ENCODE measurements at places on chromosomes 6 and 20.

DNA sequence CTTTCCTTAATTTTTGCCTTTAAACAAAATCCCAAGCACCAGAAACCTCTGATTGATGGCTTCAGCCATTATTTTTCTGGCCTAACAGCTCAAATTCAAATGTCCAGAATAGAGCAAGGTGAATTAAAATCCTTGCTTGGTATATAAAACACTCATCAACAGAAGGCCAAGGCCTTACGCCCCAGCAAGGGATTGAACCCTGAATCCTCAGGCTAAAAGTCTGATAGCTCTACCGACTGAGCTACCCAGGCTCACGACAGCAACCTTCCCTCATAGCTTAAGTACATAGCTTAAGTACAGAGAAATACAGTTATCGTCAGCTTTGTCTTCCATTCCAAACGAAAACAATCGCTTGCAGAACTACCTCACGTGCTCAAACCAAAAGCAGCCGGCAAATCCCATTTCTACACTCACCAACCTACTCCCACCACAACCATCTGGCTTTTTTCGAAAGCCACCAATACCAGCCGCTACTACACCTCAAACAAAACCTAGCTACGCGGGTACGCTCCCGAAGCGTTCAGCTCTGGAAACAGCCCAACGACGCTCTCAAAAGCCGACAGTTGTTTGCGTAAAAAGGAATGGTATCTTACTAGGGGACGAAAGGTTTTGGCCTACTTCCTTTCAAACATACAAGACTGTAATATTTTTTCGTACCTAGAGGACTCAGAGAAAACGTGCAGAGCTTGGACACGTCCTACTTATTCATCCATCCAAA lies 167.5 kb downstream of the GPX5 start:
- DNase-seq, result no peak

DNA sequence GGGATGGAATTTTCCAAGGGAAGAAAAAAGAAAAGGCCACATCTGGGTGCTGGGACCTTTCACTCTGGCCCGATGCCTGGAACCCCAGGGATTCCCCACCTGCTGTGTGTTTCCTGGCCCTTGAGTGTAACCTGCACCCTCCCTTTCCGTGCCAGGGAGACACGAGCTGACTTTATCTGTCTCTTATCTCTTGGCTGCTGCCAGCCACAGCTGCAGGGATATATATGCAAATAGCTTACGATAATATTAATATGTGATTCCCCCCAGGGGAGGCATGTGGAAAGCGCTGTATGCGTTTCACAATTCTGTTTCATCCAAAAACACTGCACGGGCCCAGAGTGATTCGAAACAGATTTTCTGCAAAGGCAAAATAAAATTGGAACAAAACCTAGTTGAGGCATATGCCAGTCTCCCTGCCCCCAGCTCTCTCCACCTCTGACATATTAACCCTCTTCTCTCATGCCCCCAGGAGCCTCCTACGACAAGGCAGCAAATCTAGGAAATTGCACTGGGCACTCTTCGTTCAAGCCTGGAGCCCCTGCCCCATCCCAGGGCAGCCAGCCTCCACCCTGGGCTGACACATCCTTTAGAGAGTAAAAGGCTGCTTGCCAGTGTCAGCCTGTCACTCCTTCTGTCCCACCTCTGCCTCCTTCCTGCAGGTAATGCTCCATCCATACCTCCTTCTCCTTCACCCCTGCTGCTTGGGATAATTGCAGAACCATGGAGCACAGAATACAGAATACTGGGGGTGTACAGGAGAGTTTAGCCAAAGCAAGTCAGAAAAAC lies 1.3 kb downstream of the RIPOR3 start:
- no peak for DNase-seq

DNA sequence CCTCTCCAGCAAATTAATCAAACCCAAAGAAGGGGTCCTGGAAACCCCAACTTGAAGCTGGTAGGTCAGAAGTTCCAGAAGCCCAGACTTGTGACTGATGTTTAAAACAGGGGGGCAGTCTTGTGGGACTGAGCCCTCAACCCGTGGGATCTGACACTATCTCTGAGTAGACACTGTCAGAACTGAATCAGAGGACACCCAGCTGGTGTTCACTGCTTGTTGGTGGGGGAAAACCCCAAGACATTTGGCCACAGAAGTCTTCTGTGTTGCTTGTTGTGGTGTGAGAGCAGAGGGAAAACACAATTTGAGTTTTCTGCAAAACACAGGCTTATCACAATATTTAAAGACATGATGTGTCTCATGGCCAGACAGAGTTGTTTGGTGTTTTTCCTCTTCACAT lies 29.9 kb downstream of the KIF13A start:
- peak; percentile 7 for DNase-seq

DNA sequence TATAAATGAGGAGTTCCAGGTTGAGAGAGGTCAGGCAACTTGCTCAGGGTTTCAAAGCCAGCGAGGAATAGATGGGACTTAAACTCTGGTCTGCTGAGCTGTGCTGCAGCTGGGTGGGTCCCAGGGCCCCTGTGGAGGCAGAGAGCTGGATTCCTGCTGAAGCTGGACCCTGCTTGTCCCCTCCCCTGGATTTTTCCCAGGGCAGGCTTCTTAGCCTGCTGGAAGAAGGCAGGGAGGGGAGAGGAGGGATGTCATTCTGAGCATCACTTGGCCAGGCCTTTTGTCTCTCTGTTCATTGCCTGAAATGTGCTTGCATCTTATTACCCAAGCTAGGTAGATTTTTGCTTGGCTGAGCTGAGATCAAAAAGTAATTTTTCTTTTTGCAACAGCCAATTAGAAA lies 133.7 kb downstream of the DHX35 start:
- DNase-seq, result no peak

DNA sequence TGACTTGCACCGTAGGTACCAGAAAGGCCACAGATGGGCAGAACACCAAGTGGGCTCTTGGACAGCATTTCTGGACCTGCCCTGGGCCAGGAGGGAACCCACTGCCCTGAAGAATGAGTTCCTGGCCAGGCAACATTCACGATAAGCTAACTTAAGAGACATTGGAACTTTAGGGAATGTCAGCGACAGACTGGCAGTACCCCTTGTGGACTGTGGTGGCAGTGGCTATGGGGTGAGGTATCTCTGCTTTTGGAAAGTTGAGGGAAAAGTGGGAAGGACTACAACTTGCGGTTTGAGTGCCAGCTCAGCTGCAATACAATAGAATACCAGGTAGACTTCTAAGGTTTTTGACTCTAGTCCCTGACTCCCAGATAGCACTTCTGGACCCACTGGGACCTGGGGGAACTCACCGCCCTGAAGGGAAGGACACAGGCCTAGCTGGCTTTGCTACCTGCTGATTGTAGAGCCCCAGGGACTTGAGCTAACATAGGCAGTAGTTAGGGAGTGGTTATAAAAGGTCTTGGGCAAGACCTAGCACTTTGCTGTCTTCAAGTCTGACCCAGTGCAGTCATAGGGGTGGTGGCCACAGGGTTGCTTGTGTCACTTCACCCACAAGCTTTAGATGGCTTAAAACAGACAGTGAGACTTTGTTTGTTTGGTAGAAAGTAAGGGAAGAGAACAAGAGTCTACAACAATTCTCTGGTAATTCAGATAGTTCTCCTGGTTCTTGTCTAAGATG lies 617.6 kb downstream of the COL12A1 start:
- DNase-seq, result no peak

- DNase-seq, result no peak
These were observed 45.3 kb downstream of the CDK19 start for GRCh38 chr6:110769923-110770322.

GRCh38 chr20:1943275-1944002 lies 48.2 kb downstream of the SIRPA start:
- DNase-seq, result no peak

DNA sequence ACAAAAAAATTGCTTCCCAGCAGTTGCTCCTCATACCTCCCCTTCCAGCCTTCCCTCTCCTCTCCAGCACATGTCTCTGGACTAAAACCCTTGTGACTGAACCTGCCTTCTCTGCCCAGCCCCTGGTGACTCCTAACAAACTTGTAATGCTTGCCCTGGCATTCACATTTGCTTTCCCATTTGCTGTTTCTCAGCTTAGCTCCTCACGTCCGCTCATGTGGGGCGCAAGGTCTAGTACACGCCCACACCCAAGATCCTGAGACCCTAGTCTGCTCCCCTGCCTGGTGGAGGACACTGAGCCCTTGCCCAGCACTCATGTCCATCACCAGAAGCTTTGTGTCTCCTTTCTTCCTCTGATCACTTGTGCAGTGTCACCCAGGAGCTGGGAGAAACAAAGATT lies 18.3 kb upstream of the RBPJL start:
- no peak for DNase-seq

GRCh38 chr20:6683021-6683977 lies 84.2 kb upstream of the BMP2 start:
- DNase-seq, result no peak

- no peak for DNase-seq
These were observed 5.0 kb downstream of the SLC12A5 start for GRCh38 chr20:46034039-46034438.

DNA sequence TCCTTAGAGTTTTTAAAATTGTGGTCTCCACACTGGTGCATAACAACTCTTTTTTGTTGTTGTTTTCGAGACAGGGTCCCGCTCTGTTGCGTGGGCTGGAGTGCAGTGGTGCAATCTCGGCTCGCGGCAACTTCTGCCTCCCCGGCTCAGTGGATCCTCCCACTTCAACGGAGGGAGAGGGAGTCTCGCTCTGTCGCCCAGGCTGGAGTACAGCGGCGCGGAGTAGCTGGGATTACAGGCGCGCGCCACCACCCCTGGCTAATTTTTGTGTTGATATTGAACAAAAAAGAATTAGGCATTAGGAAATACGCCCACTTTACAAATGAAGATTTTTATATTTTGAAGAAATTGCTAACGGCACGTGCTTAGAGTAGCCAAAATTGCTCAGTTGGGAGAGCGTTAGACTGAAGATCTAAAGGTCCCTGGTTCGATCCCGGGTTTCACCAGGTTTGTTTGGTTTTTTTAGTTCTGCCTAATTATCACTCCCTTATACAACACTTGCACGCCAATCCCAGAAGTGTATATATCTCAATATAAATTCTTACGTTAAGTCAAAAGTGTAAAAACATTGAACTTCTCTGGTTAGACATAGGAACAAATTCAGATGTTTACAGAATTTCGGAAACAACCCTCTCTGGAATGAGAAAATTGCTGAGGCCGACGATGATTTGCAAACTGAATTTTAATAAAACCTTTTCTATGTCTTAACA lies 159.6 kb downstream of the TRIM27 start:
- DNase-seq, result no peak

- DNase-seq, result no peak
These were observed 39.7 kb downstream of the TRAM2 start for GRCh38 chr6:52537001-52537753.

DNA sequence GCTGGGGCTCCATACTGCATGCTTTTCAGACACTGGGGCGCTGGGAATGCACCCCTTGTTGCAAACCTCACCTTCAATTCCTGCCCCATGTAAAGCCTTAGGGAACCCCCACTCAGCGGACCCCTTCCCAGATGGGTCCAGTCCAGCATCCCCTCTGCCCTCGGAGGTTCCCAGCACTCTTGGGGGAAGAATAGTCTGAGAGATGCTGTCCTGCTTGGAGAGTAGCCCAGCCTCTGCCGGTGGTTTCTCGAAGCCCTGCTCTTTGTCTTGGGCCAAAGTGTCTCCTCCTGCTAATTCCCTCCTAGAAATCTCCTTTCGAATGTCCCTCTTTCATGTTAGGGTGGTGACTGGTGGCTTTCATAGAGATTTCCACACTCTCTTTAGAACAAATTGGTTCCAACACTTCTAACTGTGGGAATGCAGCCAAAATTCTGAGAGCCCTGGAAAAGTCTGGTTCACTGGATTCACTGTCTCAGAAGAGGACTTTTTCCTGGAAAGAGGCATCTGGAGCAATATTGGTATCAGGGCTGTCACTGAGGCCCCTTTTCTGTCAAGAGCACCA lies 24.9 kb upstream of the SULF2 start:
- no peak for DNase-seq

GRCh38 chr20:63620991-63621390 lies 5.9 kb downstream of the GMEB2 start:
- no peak for DNase-seq

- no peak for DNase-seq
These were observed 12.1 kb upstream of the XRN2 start for GRCh38 chr20:21291026-21291425.

DNA sequence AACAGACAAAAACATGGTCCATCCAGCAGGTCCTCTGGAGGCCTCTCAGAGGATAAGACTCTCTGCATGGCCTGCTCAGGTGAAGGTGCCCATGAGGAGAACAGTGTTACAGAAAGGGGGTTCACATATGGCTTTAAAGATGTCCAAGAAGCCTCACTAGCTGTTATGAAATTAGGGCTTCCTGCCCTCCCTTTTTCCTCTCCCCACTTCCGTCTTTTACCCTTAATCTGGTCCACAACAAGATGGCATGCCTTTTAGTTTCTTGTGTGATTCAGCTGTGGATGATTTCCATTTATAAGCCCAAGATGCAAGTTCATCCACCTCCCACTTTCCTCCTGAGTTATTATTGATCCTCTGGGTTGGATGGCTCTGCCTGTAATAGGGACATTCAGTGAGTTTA lies 14.0 kb downstream of the GCNT2 start:
- no peak for DNase-seq

DNA sequence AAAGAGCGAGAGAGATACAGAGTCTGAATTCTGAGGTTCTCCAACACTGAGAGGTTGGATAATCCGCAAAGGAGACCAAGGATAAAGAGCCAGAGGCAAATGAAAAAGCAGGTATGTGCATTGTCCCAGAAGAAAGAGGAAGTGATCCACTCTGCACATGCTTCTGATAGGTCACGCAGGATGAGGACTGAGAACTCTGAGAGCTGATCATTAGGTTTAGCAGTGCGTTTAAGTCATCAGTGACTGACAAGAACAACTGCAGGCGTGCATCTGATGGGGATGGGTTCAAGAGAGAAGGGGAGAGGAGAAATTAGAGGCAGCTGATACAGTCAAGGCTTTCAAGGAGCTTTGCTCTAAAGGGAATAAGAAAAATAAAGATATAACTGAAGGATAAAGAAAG lies 301.2 kb upstream of the SGK1 start:
- DNase-seq, result no peak
